ENCODE measurements at places on chromosomes 11 and 22. TPM values are rescaled to one million over a fixed set of nuclear protein-coding genes. Genes with fewer than 3 reads are reported as not detected.

The SCO2 gene
- total RNA-seq = 1.3 TPM

- peak; percentile 23 for DNase-seq
These were observed 5.5 kb downstream of the YDJC start for GRCh38 chr22:21624120-21624879.

The FAM180B gene
- total RNA-seq = not detected

The ABCC8 gene
- not detected for total RNA-seq

DNA sequence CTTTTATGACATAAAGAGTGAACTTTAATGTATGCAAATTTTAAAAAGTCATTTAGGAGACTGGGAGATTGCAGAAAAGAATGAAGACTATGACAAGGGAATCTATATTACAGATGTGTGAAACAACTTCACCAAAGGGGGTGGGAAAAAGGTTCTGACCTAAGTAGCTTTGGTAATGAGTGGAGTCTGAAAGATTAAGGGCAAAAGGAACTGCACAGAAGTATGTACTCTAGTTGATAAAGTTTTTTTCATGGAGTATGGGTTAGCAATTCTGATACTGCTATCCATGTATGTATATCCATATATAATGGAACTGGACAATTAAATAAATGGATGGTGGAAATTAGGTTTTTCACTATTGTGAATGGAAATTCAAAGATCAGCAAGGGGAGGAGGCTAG is 9.2 kb downstream of the CKAP5 start:
- DNase-seq = no peak

DNA sequence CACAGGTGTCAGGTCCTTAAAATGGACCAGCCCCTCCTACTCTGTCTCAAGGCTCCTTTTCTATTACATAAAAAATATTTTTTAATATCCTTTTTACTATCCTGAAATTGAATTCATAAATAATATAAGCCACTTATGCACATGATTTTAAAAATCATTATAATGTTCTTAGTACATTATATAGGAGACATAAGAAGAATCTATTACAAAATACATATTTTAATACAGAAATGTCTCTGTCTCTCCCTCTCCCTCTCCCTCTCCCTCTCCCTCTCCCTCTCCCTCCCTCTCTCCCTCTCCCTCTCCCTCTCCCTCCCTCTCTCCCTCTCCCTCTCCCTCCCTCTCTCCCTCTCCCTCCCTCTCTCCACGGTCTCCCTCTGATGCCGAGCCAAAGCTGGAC is 52.0 kb upstream of the SLC6A5 start:
- no peak for DNase-seq

- peak; percentile 33 for DNase-seq
These were observed 39.4 kb upstream of the NUP50 start for GRCh38 chr22:45124176-45124847.

The TMEM121B gene
- under 0.01 TPM for total RNA-seq

GRCh38 chr11:110323786-110324185 is 27.4 kb upstream of the RDX start:
- no peak for DNase-seq

DNA sequence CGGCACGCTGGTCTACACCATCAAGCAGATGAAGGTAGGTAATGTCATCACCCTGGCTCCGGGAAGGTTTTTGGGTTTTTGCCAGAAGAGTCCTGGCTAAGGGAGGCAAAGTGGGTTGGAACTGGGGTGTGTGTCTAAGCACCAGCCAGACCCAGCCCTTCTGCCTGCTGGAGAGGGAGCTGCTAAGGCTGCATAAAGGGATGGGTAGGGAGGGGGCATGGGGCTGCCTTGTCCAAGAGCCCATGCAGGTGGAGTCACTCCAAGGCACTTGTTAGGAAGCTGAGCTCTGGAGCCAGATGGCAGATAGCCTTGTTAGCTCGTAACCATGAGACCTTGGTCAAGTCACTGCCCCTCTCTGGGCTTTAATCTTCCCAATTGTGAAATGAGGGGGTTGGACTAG is 48.0 kb downstream of the TIMP3 start:
- DNase-seq = no peak

- no peak for DNase-seq
These were observed 57.1 kb upstream of the TIMP3 start for GRCh38 chr22:32744176-32744959.

DNA sequence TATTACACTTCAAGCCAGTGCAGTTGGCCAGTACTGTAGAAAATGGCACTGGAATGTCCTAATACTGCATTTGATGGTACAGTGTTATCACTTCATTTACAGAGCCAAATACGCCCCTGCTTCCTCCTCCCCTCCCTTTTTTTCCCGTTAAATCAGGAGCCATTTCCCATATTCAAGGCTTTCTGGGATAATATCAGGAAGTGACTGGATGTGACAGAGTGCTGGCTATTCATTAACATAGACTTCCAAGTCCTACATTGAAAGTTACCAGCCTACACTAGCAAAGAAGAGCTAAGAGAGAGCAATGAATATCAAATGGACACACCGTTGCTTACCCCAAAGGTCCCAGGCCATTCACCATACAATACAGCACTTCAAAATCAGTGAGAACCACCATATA is 32.1 kb upstream of the ABCC8 start:
- DNase-seq = no peak

DNA sequence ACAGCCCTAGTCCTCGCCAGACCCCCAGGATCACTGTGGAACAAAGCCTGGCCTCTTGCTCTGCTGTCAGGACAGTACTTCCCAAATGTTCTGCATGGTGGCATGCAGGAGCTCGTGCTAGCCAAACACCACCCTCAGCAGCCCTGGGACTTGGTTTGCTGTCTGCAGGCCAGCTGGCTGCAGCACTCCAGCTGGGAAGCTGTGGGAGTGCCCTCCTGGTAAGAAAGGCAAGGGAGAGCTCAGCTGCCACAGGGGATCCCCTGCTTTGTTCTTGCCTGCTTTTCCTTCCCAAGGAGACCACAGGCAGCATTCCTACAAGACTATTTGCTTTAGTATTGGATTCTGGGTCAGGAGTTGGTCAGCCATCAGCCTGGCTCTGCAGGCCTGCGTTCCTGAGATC is 27.9 kb downstream of the TCIRG1 start:
- DNase-seq = no peak

The EEF1G gene
- 1,857 TPM for total RNA-seq

DNA sequence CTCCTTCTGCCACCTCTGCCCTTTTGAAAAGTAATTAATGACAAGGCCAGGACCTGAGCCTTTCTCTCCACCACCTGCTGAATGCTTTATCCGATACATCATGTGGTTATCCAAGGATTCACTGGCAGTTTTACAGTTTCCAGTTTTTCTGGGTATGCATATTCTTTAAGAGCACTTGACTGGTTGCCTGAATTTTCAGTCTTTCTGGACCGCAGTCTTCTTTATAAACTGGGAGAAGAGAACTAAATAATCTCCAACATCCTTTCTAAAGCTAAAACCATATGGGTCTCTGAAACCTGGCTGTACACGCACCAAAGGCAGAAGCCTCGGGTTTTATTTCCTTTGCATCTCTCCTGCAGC is 65.1 kb downstream of the BTG4 start:
- no peak for DNase-seq

The LMO2 gene
- not detected for total RNA-seq

GRCh38 chr11:69333879-69334278 is 39.9 kb downstream of the MYEOV start:
- peak; percentile 34 for DNase-seq

The SOX10 gene
- total RNA-seq = not detected

DNA sequence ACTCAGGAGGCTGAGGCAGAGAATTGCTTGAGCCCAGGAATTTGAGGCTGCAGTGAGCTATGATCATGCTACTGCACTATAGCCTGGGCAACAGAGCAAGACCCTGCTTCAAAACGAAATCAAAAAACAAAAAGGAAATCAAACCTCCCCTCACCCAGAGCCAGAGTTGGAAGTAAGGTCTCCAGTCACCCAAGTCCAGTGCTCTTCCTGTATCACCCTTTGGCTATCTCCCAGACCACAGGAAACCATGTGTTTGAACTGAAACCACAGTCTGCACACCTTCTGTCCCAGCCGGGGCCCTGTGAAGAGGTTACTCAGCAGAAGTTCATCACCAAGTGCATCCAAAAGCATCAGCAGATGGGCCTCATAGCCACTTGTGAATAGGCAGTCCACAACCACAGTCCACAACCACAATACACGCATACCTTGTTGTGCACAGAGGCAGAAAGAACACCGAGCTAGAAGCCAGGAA is 4.6 kb downstream of the MYH9 start:
- DNase-seq = peak; percentile 94

DNA sequence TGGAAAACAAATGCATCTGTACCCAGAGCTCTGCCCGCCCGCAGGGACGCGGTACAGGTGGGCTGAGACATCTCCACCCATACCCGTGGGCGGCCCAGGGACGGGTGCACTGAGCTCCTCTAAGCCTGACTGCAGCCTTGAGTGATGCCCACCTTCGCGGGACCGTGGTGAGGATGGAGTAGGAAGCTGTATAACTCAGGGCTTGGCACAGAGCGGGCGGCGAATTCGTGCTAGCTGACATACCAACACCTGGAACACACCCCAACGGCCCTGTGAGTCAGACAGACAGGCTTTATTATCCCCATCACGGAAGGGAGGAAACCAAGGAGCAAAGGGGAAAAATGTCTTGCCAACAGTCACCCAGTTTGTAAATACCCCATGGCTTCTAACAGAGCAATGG is 61.9 kb downstream of the SMCO4 start:
- DNase-seq = no peak

DNA sequence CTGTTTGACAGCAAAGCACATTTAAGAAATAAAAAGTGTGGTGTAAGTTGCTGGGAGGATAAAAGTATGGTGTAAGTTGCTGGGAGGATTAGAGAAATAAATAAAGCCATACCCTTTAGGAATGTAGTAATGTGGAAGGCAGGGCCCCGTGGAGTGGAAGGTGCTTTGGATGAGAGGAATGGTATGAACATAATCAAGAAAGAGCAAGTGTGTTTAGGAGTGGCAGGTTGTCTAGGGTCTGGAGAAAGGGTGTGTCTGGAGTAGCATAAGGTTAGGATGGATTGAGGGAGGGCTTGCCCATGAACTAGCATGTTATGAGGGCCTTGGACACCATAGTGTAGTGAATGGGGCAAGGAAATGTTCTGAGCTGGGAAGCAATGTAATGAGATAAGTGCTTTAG is 18.1 kb downstream of the MRPL16 start:
- DNase-seq = no peak

DNA sequence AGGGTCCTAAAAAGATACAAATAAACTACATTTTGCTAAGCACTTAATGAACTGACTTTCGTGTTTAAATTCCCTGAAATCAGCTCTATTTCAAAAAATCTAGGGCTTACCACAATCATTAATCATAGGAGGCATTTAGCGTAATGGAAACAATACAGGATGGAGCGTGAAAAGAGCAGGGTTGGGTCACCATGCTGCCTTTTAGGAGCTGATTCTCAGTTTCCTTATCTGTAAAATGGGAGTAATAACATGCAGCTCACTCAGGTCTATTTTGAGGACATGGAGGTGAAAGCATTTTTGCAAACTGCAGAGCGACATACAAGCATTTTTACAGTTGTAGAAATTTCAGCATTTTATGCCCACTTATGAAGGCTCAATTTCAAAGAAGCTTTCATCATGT is 407.0 kb downstream of the TENM4 start:
- no peak for DNase-seq

The CRYAB gene
- 6.5 TPM for total RNA-seq

- DNase-seq = no peak
These were observed 1344.3 kb downstream of the TBC1D22A start for GRCh38 chr22:48106715-48107259.

The RPL27A gene
- 786 TPM for total RNA-seq

- no peak for DNase-seq
These were observed 426.8 kb upstream of the CADM1 start for GRCh38 chr11:115930886-115931547.

DNA sequence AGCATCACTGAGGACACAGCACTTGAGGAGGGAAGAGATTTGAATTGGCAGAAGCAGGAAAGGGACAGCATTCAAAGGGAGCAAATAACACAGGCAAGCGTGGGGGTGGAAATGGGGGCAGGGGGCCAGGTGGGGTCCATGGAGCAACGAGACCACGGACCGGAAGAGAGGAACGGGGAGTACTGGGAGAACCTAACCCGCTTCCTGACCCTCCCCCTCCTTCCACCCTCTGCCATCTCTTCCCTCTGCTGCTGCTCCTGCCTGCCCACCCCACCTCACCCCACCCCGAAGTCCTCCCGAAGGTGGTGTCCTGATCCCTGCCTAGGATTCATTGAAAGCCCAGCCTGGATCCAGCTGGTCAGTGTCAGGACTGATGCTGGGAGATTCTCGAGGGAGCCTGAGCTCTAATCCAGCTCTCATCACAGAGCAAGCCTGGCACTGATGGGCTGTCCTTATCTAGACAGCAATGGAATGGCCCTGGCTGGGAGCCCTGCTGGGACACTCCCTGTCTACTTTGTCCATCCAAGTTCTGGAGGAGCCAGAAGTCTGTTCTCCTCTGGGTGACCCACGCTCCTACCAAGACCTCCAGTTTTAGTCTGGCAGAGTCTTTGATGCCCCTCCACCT is 105.0 kb downstream of the TRIM29 start:
- DNase-seq = no peak

The OR6T1 gene
- not detected for total RNA-seq

DNA sequence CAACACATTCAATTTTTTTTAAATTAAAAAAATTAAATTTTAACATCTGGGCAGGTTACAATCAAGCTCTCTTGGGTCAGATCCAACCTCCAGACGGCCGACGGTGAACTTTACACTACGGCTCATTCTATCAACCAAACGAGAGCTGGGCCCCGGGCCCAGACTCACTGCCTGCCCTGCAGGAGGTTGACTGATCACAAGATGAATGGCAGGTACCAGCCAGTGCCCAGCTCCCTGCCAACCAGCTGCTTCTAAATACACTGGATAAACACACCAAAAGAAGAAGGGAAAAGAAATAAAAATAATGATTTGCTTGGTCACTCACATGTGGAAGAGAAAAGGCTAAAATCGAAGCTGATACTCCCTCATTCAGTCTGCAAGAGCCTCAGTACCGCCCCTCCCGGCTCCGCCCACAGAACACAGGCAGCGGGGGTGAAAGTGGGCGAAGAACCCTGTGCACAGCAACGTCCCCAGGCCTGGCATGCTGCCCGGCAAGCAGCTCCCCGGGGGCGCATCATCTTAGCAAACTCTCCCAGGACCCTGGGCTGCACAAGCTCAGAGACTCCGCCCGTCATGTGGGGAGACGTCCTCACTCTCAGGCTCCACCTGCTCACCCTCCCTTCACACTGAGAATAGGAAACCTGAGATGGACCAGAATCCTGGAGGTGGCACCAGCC is 303.4 kb downstream of the SHANK2 start:
- no peak for DNase-seq

The PRG3 gene
- not detected for total RNA-seq

The USP47 gene
- 117 TPM for total RNA-seq

The BAIAP2L2 gene
- total RNA-seq = 0.28 TPM

The OR52N4 gene
- total RNA-seq = not detected

Measured in IMR-90 (cell line).